ENCODE measurements at places on chromosomes 6 and 20. TPM values are rescaled to one million over a fixed set of nuclear protein-coding genes. Genes with fewer than 3 reads are reported as not detected.

DNA sequence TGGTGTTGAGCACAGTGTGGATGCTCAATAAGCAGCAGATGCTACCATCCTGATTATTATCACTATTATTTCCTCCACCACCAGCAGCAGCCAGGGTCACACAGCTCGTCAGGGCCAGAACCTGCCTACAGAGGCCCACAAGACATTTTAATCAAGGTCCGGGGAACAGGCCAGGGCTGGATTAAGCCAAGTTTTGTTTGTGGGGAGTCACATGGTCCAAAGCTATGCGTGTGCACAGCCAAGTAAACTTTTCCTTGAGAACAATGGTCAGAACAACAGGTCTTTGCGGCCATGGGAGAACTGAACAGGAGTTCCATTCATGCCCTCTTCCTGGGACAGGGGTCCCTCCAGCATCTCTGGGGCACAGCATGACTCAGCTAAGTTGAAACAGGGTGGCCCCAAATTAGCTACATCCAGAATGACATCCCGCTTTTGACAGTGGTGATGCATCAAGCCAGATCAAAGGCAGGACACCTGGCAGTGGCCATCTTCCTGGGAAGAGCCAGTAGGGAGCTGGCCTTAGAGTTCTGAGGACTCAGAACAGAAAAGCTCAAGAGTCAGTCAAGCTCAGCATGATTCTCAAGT is 11.7 kb downstream of the SNTA1 start:
- DNase-seq, result no peak

Gene OR2J3
- not detected for polyA plus RNA-seq

DNA sequence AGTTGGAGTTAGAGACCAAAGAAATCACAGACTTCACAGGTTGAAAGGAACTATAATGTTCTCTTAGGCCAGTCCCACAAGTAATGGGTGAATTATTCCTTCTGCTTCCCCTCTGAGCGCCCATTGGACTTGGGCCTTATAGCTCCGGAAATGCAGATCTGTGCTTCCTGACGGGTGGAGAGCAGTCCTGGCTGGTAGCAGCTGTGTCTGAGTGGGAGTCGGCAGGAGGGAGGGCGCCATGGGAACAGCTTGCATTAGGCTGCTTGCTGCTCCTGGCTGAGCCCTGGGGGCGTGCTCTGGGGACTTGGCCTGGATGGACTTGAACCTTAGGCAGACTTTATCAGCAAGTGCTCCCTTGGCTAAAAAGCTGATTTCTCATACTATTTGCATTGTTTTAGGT is 18.4 kb upstream of the NUP153 start:
- peak; percentile 44 for DNase-seq

DNA sequence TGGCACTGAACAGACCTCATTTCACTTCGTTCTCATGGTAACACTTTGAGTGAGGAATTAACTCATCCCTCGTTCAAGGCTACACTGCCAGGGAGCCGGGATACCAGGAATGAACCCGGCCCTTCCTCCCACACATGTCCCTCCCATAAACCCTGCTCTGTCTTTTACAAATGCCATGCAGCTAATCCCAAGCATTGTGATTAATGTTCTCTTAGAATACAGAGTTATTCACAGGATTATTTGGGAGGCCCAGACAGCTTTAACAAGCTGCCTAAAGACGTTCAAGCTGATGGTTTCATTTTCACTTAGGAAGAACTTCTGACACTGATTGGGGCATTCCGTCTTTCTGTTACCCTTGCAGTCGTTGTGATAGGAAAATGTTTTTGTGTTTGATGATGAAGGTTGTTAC is 42.5 kb upstream of the CD83 start:
- DNase-seq, result no peak

Gene FILIP1
- polyA plus RNA-seq, result 3.6 TPM
